Caki2 (cell line): ENCODE measurements at places on chromosomes 1 and 21.
A peak's percentile ranks its signal among the peaks of the same experiment; 100 is the strongest.

- DNase-seq: no peak
Measured at GRCh38 chr21:21019681-21020080, 21.5 kb downstream of the NCAM2 start.

GRCh38 chr1:93615582-93616150, 66.0 kb downstream of the BCAR3 start:
- DNase-seq: peak; percentile 73

DNA sequence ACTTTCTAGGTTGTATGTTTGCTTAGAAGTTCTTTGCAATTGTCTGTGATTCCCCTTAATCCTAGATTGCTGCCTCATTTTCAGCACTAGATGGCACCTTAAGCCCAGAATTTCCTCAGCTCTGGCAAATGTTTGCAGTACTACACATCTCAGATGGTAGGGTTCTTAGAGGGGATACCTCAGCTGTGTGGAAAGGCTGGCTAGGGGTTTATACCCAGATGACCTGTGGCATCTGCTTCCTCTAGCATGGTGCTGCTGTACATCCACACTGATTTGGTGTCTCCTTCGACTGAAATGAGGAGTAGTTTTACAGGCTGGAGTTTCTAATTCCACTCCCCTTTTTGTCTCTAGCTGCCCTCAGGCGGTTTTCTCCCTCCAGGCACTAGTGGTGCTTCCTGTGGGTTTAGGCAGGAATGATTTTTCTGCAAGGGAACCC, 23.5 kb downstream of the ASB17 start:
- peak; percentile 41 for DNase-seq

- DNase-seq: peak; percentile 12
Measured at GRCh38 chr1:67213164-67213563, 46.9 kb downstream of the IL23R start.

DNA sequence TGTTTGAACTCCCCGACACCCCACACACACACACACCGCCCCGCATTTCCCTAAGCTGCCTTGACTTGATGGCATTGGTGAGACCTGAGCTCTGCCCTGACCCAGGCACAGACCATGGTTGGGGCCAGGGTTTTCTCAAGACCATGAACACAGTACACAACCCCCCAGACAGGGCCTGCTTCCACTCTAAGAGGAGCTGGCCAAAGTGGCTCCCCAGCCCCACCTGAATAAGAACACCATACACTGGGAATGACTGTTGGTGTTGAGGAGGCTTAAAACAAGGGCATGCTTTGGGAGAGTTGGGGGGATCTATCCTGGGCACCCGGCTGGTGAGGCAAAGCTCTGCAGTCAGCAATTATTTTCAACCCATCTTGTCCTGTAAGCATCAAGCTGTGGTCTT, 77.6 kb upstream of the SYT6 start:
- DNase-seq: no peak

- DNase-seq: no peak
Measured at GRCh38 chr21:10272216-10272615, 249.2 kb upstream of the TPTE start.

DNA sequence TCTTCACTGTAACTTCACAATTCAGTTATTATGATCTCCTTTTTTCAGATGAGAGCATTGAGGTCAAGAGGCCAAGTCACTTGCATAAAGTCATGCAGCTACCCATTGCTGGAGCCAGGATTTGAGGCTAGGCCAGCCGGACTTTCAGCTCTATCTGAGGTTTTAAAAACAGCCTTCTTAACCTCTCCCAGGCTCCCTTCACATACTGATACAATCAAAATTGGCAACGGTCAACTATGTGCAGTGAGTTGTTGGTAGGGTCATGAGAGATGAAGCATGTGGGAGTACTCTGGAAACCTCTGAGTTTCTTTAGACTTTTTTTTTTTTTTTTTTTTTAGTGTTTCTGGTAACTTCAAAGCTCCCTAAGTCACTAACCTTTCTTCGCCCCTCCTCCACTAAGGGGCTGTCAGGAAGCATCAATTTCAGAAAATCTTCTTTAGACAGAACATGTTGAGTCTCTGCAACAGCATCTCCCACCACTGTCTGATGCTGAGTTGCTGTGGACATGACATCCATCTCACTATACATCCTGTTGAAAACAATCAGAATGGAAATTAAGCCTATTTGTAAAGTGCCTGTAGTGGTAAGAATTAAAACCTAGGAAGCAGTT, 201.8 kb downstream of the SIPA1L2 start:
- DNase-seq: no peak

DNA sequence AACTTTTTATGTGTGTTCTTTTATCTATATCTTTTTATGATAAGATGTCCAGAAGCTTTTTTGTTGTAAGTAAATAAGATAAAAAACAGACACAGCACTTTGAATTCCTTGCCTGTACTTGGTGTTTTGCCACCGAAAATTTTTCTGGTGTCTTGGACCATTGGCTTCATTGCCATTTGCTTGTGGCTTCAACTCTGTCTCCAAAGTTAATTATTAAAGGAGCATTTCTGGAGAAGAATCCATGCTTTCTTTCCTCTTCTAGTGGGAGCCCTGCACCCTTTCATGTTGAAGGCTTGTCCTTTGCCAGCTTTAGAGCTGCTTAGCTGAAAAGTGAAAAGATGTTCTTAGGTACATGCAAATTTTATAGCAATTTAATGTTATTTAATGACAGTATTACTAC, 112.2 kb downstream of the DYRK1A start:
- DNase-seq: peak; percentile 50

DNA sequence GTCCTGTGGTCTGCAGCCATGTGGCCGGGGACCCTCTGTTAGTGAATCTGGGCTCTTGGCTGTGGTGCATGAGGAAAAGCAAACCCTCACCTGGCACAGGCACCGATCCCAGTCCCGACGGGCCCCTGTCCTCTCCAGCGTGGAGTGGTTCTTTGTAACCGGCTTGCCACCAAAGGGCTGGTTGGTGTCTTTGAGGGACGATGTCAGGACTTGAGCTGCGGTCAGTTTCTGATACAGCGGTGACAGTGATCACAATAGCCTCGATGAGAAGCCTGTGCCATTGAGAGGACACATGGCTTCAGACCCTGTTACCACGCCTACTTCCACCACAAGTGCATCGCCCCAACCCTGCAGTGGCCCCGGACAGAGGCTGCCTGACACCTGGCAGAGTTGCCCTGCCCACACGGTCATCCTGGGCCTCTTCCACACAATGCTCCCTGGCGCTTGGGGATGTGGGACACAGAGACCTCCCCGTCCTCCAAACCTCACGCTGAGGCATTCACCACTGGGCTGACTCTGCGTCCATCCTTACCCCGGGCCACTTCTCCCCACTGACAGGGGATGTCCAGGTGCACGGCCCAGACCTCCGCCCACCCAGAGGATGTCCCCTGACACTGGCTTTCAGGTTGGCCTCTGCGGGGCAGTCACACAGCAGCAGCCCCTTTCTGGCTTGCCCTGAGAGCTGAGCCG, 18.8 kb upstream of the ACTRT2 start:
- no peak for DNase-seq

DNA sequence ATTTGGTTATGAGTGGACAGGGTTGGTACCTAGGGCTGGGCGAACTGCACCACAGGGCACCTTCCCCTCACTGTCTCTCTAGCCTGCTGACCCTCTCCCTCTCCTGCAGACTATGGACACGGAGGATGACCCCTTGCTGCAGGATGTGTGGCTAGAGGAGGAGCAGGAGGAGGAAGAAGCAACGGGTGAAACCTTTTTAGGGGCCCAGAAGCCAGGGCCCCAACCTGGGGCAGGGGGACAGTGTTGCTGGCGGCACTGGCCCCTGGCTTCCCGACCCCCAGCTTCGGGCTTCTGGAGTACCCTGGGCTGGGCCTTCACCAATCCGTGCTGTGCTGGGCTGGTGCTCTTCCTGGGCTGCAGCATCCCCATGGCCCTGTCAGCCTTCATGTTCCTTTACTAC, 21.9 kb downstream of the DISP3 start:
- no peak for DNase-seq

DNA sequence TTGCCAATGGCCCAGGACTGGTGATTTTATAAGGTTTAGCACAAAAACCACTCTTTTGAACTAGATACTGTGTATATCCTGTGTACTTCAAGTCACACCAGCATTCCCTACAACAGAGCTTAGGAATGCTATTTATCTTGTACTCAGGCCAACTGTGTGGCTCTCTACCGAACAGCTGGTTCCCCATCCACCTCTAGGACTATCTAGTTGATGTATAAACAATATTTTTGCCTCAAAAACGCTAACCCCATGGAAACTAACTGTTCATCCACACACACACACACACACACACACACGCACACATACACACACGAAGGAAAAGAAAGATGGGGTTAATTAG, 28.7 kb upstream of the SLC45A3 start:
- DNase-seq: peak; percentile 12

GRCh38 chr1:207234690-207235089, 86.8 kb upstream of the CD55 start:
- no peak for DNase-seq

- no peak for DNase-seq
Measured at GRCh38 chr1:159185121-159185520, 13.7 kb downstream of the CADM3 start.

DNA sequence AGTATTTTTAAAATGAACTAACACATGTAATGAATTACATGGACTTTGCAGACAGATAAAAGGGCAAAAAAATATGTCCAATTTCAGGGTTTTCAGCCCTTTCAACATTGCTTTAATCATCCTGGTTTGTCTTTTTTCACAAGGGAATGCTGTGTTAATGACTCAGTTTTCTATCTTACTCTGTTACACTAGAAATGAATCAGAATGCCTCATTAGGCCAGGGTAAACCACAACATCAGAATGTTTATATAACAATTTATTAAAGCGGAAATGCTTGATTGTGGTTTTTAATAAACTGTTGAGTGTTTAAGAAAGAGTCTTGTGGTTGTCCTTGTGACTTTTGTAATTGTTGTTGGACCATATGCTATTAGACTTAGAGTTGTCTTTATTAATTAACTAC, 13.5 kb downstream of the GORAB start:
- peak; percentile 25 for DNase-seq
